ENCODE measurements at places on chromosomes 3 and 15.

DNA sequence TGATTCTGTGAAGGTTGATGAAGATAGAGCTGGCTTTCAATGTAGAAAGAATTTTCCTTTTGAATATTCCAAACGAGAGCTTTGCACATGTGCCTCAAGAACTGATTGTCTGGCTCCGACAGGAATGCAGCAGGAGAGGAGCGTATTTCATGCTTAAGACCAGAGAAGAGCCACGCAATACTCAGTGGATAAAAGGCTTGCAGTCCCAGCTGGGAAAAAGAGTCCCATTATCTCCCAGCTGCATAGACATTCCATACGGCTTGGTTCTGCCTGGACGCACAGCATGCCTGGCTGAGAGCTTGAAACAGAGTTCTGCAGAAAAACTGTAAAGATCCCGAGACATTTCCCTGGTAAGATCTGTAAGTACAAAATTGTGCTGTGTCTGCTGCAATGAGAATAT is at the start of gene CNTN6:
Gene CNTN6, plus strand, starts transcription at position 254 of the 400 bp plus-strand sequence. CDS start 54,985 bp downstream, outside the sequence.
- no peak for DNase-seq

- no peak for DNase-seq
These were observed 177.9 kb downstream of the CDIN1 start for GRCh38 chr15:36757189-36757814.

GRCh38 chr3:73523661-73524060 is 101.1 kb downstream of the PDZRN3 start:
- no peak for DNase-seq

DNA sequence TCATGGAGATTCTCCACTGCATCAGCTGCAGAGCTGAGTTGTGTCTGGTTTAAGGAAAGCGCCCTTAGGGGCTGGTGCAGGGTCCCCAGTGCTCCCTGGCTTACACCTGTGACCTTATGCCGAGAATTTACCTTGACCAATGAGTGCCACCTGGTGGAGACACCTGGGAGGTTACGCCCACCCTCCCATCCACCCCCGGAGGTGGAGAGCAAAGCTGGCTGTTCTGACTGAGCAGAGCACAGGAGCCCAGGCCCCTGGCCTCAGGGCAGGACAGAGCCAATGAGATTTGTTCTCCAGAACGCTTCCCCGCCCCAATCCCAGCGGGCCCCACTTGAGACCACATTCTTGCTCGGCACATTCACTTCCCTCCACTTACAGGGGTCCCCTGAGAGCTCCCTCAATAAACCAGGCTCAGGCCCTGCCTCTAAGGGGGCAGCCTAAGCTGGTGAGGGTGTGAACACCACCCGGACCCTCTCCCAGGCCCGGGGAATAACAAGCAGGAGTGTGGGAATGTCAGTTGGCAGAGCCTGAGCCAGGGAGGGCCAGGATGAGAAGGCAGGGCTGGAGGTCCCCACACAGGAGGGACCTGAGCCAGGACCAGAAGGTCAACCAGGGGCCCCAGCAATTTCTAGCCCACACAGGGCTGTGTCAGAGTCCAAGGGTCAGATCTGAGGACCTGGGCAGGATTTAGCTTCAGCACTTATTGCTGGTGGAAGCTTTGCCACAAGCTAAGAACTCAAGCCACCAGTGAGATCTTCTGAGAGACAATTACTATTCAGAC is 117.1 kb downstream of the TPRA1 start:
- DNase-seq: no peak

GRCh38 chr3:45119824-45120358 is 26.3 kb downstream of the CDCP1 start:
- no peak for DNase-seq

DNA sequence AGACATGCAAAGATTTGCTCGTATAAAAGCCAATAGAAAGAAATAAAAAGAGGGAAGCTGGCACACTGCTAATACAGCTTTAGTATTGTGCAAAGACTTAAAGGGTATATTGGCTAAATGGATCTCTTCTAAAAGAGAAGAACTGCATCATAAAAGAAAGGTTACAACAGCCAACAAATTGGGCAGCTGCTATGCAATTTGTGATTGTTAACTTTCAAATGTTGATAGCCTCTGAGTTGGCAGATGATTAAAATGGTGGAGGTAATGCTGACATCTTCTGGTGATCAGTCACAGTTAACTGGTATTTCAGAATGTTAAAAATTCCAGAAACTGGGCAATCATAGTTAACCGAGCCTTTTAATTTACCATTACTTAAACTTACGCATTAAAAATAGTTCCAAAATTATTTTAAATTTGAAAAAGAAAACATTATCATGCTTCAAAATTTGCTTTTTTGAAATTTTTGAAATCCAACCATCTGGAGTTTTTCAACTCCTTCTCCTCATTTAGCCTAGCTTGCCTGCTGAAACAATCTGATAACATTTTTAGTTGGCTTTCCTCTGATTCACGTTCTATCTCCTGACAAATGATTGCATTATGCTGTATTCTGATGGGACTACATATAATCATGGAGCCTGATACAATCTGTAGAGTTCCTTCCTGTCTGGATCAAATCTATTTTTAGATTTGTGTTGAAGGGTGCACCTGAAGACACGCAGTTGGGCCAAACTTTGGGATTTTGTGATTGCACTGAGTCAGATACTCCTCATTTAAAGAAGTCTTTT is 144.0 kb upstream of the PDZRN3 start:
- DNase-seq: no peak

- DNase-seq: no peak
These were observed 2.8 kb downstream of the GPD1L start for GRCh38 chr3:32109256-32109655.

DNA sequence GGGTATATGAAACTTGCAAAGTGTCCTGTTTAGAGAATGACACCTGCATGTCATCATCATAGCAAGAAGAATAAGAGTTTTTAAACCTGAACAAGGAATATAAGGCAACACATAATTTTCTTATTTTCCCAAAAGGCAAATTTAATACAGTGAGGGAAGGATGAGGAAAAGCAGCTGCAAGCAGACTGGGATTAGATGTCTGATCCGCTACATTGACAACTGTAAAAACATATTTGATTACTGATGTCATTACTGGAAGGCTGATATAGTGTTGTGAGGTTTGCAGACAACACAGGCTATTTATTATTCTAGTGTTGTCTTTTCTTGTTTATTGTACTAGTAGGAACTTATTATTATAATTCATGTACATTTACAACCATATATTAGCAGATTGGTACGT is 528.7 kb downstream of the ZIC1 start:
- DNase-seq: no peak

- DNase-seq: no peak
These were observed 199.2 kb upstream of the SLC2A2 start for GRCh38 chr3:171225708-171226107.

DNA sequence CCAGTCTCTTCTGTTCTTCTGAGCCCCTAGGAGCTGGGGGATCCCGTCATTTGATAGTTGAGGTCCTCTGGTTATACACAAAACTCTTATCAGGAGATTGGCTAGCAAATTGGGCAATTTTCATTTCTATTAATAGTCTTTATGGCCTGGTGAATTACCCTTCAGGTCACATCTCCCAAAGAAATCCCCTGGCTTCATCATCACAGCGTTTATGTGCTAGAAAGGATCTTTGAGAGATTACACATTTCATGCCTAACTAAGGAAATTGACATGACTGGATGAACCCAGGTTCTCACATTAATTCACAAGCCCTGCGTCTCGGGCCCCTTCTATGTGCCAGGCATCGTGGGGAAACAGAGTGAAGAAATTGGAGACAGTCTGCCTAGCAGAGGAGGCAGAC is 227.4 kb upstream of the PROK2 start:
- no peak for DNase-seq

GRCh38 chr15:77160562-77161478 is 89.9 kb upstream of the TSPAN3 start:
- DNase-seq: no peak

DNA sequence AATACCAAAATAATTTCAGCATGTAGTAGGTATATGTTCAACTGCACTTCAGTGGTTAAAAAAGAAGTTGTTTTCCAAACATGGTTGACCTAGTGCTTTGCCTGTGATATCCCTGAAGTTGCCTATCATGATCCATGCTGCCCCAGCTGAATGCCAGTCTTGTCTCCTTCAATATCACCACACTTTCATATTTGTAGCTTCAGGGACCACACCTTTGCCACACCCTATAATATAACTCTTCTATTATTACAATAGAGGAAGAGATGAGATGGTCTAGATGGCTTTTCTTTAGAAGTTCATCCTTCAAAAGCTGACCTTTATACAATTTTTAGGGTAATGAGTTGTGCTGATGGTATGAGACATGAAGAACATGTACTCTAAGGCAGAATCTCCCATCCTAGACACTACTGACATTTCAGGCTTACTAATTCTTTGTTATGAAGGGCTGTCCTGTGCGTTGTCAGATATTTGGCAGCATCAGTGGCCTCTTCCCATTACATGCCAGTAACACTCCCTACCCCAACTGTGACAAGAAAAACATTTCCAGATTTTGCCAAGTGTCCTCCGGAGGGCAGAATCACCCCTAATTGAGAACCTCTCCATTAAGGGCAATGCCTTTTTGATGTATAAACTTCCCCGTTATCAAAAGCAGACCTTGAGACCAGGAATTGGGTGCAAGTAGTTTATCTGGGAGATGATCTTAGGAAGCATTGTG is 76.2 kb upstream of the PLCL2 start:
- no peak for DNase-seq

DNA sequence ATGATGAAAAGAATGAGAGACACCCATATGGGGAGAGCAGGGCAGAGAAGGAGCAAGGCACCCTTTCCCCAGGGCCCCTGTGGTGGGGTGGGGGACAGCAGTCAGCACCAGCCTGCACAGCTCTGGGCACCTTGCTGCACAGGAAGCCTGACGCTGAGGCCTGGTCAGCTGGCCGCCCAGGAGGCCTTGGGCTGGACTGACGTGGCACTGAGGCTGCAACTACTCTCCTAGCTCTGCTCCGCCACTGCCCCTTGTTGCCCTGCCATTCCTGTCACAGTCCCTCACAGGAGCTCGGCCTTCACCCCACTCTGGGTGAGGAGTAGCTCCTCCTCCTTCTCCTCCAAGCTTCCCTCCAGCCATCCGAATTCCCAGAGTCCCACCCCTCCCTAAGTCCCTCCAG is 99.7 kb downstream of the CPN2 start:
- DNase-seq: no peak

- no peak for DNase-seq
These were observed 7.3 kb downstream of the FLNB start for GRCh38 chr3:58015520-58015915.

GRCh38 chr3:164371681-164372080 is 706.6 kb downstream of the SI start:
- DNase-seq: no peak

DNA sequence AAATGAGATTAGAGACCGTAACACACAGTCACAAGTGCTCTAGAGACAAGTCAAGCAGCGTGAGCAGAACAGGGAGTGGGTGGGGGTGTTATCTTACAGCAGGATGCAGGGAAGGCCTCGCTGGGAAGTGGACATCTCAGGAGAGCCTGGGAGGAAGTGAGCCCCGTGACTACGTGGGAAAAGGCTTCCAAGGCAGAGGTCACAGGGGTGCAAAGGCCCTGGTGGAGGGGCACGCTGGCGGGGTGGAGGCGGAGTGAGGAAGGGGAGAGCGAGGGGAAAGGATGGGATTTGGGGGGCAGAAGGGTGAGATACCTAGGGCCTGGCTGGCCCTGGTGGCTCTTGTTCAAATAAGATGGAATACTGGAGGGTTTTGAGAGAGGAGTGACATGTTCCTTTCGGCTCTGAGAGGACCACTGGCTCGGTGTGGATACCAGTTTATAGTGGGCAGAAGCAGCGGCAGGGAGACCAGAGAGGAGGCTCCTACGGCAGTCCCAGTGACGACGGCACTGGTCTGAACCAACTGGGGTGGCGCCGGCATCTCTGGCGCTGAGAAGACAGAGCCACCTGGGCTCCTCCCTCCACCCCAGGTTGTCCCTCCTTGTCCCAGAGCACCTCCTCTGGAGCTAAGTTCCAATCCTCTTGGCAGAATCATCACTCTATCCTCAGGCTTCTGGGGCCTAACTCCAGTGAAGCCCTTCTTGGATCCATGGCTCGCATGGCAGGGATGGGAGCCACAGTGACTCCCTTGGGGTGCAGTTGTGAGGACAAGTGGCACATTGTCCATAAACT is 266.2 kb upstream of the LYSMD4 start:
- DNase-seq: no peak

- DNase-seq: no peak
These were observed 6.4 kb downstream of the NSUN3 start for GRCh38 chr3:94069194-94069813.

DNA sequence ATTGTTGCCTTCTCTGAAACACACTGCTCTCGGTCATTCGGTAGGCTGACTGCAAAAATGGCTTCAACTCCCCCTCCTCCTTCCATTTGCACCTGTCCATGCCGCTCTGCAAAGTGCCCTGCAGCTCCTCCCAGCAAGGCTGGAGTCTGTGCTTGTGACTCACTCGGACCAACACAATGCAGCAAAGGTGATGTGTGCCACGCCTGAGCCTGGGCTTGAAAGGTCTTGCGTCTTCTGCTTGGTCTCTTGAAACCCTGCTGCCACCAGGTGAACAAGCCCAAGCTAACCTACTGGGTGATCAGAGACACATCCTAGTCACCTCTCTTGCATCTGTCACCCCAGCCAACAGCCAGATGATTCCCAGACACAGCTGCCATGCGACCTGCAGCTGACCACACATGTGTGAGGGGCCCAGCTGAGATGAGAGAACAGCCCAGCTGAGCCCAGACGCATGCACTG is 71.1 kb downstream of the MGLL start:
- no peak for DNase-seq

GRCh38 chr3:190013943-190014924 is 106.5 kb downstream of the P3H2 start:
- no peak for DNase-seq

GRCh38 chr3:150902988-150903387 is 2.3 kb downstream of the MINDY4B start:
- no peak for DNase-seq

DNA sequence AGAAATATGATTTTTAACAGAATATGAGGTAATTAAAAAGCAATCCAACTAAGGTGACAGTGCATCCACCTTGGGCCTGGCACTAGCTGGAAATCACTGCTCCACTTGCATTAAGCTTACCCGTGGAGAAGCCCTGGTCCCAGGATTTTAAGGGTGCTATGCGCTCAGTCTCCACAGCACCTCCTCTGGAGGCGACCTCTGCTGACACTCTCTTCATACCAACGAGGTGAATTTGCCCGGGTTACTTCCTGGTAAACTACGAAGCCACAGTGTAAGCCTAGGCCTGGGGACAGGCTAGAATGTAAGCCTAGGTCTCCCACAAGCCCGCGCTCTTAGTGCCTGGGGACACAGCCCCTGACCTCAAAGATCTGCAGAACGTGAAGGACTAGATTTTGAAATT is 793 bp downstream of the APOD start:
- DNase-seq: no peak

GRCh38 chr3:169497567-169498257 is 165.8 kb downstream of the MECOM start:
- no peak for DNase-seq

DNA sequence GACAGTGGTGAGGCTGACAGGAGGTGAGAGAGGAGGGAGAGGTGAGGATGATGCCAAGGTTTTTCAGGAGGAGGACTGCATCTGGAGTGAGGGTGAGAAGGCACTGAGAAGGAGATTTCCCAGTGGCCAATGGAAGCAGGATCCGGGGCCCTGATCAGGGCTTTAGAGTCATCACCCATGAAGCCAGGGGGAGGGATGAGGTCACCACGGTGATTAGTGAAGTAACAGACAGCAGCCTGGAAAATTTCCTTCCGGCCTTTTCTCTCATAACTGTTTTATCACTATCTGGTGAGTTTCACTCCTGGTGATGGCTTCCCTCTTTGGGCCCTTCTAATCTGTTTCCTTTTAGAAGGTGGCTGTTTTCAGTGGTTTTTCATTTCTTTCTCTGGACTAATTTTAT is 80.5 kb upstream of the WNT5A start:
- DNase-seq: no peak

- no peak for DNase-seq
These were observed 33.4 kb upstream of the RARRES1 start for GRCh38 chr3:158765518-158766205.

All from stimulated activated CD4-positive, alpha-beta T cell treated with anti-CD3 and anti-CD28 coated beads, Interleukin-15, amount 100 ng/mL, for 1 hour (primary cell).